ENCODE measurements at places on chromosomes 13 and 19.
A peak's percentile ranks its signal among the peaks of the same experiment; 100 is the strongest.

GRCh38 chr19:33302974-33303790 lies 848 bp upstream of the CEBPA start:
- peak; percentile 57 for DNase-seq

DNA sequence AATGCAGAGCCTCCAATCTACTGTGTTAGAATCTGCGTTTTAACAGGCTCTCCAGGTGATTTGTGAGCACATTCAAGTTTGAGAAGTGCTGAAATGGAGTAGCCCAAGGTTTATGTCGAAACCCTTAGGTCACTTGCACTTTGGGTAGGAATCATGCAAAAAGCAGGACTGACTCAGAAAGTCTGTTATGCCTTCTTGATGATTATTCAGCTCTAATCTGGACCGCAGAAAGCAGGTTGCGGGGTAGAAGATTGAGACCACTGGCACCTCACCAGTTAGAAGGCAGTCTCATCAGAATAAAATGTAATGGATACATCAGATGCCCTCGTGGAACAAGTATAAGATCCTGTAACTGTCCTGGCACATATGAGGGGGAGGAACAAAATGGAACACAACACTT lies 326.3 kb downstream of the DCLK1 start:
- DNase-seq = no peak

DNA sequence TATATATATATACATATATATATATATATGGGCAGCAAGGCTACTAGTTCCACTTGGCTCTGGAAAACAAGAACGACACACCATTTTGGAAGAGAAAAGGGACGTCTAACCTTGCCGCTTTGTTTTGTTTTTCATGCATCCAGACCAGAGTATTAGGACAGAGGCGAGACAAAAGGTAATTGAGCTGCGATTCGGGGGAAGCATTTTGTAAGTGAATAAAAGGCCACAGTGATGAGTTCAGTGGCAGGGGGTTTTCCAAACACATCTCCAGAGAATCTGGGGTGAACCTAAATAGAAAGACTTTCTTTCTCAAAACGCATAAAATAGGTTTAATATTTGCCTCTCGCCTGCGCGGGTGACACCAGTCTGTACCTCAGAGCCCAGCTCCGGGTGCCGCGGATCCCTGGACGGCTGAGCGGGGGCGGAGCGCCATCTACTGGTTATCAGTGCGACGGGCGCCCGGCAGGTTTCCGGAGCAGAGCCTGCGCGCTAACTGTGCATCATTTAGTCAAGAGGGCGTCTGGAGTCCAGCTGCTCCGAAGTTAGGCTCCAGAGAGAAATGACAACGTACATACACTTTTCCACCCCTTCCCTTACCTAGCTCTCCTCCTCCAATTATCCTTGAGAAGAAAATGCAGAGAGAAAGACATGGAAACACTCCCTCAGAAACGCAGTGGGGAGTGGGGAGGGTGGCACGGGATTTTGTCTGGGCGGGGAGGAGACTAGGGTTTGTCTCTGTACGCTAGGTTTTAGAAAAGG lies 262.3 kb downstream of the TBC1D4 start:
- DNase-seq = peak; percentile 79

DNA sequence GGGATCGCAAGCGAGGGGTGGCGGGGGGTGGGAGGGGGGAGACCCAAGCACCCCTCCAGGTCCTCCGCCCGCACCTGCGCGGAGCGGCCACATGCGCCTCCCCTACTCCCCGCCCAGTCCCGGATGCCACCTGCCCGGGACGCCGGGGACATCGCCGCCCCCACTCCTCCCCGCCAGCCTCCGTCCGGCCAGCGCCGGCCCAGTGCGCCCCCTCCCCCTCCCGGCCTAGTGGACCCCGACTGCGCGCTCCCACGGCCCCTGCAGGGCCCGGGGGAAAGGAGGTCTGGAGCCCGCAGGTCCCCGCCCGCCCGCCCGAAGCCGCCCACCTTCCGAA lies 263 bp downstream of the RHPN2 start:
- no peak for DNase-seq

DNA sequence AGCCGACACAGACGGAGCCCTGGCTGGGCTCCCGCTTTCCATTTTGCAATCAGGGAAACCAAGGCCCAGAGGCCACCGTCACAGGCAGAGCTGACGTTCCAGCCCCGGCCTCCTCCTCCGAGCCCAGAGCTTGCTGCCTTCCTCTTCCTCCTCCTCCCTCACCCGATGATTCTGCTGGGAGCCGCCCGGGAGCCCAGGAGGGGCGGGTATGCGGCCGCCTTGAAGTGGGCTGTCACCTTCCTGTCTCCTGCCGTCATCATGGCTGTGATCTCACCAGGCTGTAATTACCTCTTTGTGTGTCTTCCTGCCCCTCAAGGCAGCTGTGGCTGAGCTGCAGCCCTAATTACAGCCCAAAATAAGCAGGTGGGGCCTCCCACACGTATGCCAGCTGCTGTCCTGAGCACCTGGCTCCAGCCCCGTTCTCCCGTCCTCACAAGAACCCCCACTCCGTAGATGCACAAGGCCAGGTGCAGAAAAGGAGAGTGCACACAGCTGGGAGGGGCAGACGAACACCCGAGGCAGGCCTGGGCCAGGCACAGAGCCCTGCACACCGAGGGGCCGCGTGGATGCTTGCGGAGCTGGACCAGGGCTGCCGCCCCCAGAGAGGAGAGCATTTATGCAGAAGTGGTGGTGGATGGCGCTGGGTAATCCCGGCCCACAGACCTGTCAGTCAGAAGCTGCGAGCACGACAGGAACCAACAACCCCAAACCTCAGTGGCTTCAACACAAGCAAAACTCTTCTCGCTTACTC lies 4.0 kb downstream of the TPGS1 start:
- no peak for DNase-seq

- DNase-seq = no peak
These were observed 115.8 kb downstream of the DIAPH3 start for GRCh38 chr13:60047918-60048317.

DNA sequence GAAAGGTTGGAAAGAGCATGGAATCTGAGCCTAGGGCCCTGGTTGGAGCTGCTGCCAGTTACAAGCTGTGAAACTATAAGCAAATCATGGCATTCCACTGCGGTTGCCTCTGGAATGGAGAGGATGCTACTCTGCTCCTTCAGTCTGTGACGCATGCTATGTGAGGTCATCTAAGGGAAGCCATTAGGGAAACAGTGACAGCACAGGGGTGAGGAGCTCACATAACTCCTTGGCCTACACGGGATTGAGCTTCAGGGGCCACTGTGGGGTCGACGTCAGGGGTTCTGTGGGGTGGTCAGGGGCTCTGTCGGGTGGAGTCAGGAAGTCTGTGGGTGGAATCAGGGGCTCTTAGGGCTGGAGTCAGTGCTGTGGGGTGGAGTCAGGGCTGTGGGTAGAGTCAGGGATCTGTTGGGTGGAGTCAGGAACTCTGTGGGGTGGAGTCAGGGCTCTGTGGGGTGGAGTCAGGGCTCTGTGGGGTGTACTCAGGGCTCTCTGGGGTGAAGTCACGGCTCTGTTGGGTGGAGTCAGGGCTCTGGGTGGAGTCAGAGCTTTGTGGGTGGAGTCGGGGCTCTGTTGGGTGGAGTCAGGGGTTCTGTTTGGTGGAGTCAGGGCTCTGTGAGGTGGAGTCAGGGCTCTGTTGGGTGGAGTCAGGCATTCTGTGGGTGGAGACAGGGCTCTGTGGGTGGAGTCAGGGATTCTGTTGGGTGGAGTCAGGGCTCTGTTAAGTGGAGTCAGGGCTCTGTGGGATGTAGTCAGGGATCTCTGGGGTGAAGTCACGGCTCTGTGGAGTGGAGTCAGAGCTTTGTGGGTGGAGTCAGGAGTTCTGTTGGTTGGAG lies 35.8 kb upstream of the MEDAG start:
- DNase-seq = peak; percentile 64

GRCh38 chr19:42207767-42208271 lies 9.7 kb downstream of the DEDD2 start:
- no peak for DNase-seq

GRCh38 chr13:37443538-37443937 lies 155.0 kb downstream of the POSTN start:
- DNase-seq = no peak

GRCh38 chr13:67917291-67917987 lies 687.3 kb upstream of the PCDH9 start:
- no peak for DNase-seq

GRCh38 chr19:13599681-13600080 lies 93.4 kb upstream of the CACNA1A start:
- DNase-seq = no peak

DNA sequence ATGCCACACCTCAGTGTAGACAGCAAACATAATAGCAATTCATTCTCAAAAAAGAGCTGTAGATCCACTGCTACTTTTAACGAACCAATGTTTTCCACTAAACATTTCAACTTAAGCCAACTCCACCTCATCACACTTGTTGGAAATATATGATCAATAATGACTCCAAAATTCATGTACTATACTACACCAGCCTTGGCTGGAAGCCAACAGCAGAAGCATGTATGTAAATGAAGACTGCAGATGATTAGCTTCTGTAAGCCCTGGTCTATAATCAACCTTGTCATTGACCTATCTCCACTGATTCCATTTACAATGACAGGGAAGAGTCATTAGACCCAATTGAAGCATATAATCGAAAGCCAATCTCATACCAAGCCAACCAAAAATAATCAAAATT lies 71.7 kb downstream of the STK24 start:
- no peak for DNase-seq

- no peak for DNase-seq
These were observed 17.8 kb downstream of the GATAD2A start for GRCh38 chr19:19423322-19423721.

DNA sequence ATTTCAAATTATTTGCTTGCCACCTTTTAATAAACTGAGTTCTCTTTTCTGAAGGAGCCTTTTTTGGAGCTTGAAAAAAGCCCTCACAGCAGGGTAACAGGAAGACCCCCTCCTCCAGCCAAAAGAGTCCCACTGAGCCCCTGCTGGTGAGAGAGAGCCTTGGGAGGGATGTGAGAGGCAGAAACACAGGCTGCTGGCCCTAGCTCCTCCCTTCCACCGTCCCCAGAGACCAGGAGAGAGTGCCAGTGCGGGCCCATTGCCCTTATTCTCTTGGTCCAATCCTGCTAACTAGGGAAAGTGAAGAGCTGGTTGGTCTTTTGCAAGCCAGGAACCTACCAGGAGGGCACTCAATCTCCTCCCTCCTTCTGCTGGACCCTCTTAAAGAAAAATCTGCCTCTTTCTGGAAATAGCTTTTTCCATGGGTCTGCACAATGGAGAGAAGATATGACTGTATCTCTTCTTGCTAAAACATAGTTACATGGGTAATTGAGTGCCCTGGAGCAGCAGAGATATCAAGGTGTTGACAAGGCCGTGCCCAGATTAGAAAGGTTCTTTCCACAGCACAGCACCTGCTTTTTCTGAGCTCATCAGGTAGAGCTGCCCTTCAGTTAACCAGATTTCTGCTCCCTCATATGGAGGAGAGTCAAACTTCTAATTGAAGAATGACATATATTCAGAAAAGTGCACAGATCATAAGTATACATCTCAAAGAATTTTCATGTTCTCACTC lies 113.9 kb downstream of the LRCH1 start:
- peak; percentile 36 for DNase-seq

DNA sequence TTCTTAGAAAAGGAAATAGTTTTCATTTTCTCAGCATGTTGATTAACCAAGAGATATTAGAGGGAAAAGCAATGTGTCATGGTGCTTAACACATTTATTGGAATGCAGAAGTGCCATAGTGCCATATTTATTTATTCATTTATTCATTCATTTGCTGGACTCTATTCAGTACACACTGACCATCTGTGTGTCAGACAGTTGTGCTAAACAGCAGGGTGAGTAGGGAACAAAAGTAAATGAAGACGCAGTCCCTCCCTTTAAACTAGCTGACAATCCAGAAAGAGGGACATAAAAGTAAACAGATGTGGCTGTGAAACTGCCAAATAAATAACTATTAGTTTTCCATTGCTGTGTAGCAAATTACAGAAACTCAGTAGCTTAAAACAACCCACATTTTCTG lies 323.7 kb downstream of the MTUS2 start:
- DNase-seq = no peak

DNA sequence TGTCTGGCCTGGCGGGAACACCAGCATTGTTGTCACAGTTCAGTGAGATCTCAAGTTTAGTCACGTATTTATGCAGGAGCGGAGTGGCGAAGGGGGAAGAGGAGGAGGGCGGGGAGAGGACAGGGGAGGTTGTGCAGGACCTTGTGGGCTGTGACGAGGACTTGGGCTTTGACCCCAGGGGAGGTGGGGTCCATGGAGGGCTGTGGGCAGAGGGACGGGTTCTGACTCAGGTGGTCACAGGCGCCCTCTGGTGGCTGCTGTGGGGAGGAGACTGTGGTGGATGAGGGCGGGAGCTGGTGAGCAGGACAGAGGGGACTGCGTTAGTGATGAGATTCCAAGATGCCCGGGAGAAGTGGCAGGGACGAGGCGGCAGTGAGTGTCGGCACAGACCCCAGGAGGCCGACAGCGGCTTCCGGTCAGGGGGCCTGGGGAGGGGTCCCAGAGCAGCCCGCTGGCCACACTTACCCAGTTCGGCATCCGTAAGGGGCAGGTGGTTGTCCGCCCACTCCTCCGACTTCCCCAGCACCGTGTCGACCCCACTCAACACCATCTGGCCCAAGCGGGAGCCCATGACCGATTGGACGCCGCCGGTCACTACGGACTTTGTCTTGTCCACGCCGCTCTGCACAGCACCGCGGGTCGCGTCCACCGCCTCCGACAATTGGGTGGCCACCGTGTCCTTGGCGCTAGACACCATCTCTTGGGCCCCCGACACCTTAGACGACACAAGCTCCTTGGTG lies 15.7 kb downstream of the PLIN3 start:
- peak; percentile 74 for DNase-seq

DNA sequence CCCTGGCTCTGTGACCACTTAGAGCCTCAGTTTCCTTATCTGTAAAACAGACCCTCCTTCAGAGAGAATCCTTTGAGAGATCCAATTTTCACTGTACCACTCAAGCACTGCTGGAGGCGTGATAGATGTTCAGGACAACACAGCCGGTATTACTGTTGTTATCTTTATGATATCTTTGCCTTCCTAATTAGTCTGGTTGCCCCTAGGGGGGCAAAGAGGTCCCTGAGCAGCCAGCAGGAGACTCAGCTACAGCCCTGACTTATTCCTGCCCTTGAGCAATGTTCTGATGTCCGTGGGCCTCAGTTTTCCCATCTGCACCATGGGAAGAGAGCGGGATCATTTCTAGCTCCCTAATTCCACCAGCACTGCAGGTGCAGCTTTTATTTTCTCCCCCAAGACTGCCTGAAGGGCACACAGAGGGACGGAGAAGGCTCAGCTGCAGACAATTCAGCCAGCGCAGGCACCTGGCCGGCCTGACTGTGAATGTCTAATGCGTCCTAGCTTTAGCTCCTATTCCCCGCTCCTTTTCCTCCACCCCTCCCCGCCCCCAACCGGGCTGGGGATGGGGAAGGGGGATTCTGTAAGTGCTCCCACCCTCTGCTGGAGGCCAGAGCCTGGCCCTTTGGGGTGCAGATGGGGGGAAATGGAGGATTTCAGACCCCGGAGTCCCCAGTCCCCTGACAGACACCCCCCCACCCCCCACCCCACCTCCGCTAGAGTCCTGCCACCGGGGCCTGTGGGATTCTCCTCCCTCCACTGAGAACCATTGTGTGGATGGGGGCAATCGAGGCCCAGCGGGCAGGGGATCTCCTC lies 16.2 kb downstream of the TLE5 start:
- no peak for DNase-seq
